ENCODE measurements at places on chromosomes 6 and 20.

DNA sequence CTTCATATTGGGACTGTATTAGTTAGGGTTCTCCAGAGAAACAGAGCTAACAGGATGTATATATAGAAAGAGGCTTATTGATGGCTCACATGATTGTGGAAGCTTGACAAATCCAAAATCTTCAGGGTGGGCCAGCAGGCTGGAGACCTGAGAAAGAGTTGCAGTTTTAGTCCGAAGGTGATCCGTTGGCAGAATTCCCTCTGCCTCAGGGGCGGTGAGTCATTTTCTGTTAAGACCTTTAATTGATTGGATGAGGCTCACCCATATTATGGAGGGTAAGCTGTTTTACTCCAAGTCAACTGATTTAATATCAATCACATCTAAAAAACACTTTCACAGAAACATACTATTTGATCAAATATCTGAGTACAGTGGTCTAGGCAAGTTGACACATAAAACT lies 113.6 kb downstream of the FLRT3 start:
- DNase-seq, result no peak

DNA sequence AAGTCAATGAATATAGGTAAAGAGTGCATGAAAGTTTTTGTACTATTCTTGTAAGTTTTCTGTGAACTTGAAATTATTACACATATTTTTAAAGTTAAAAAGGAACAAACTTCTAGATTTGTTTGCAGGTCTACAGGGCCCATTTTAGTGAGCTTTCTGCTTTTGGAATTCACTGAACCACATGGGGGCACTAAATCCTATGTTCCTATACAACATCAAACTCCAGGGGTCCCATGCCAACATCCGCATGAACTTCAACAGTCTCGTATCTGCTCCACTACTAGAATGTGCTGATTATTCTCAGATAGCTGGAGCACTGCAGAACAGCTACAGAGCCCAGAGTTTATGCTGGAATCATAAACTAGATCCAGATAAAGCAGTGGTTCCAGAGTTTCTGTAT lies 347.9 kb upstream of the SPTLC3 start:
- DNase-seq, result no peak

GRCh38 chr6:49548613-49549304 lies 1.7 kb upstream of the C6orf141 start:
- DNase-seq, result no peak

GRCh38 chr6:149453597-149454345 lies 31.0 kb downstream of the ZC3H12D start:
- no peak for DNase-seq

All from CD4-positive, alpha-beta memory T cell (primary cell).